ENCODE measurements at places on chromosomes 2 and 18.

GRCh38 chr18:10563886-10564285, 38.1 kb downstream of the NAPG start:
- no peak for DNase-seq

DNA sequence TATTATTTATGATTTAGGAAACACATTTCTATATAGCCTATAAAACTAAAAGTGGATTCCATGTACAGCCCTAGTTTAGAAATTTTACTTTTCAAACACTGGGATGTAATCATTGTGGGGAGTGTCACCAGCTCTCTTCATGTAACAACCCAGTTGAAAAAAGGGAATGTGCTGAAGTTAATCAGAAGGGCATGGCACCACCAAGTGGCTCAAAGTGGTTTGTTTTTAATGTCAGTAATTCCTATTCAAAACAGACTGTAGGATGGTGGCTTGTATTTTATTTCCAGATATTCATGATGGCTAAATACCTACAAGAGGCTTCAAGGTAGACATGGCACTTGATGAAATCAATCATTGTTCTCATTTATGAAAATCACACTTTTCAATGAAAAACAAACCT, 58.1 kb upstream of the TMEM182 start:
- DNase-seq, result no peak

- DNase-seq, result peak; percentile 13
These were observed 84.5 kb downstream of the POU3F3 start for GRCh38 chr2:104938231-104938941.

DNA sequence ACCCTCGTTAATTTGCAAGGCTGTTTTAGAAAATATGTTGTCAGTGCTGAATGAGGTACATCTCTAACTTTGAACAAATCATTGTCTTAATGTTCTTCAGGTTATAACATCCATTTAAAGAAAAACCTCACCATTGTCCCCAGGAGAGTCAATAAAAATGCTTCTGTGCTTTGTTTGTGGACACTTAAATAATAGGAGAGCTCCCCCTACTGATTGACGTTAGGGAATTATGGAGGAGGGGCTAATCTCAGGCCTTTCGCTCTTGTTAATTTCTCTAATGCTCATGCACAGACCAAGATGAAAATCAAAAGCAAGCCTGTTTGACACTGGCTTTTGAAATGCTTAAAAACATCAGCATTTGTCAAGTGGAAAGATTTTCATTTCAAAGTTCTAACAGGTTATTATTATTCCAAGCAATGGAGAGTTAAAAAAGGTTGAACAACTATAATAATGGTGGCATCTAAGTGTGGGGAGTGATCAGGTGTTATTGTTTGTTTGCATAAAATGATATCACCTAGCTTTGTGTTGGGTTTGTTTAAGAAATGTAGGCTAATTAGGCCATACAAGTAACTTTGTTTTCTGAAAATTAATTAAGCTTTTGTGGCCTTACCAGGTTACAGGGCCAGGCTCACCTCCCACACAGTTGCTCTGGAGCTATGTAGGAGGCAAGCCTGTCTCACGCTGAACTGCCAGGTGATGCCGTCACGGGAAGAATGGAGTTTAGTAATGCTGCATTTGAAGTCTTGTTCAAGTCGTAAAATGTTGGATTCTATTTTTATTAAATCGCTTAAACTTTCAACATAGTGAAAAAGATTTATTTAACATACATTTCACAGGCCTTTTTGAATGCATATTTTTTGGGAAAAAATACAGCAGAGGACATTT, 51.7 kb upstream of the SMIM21 start:
- DNase-seq, result no peak

DNA sequence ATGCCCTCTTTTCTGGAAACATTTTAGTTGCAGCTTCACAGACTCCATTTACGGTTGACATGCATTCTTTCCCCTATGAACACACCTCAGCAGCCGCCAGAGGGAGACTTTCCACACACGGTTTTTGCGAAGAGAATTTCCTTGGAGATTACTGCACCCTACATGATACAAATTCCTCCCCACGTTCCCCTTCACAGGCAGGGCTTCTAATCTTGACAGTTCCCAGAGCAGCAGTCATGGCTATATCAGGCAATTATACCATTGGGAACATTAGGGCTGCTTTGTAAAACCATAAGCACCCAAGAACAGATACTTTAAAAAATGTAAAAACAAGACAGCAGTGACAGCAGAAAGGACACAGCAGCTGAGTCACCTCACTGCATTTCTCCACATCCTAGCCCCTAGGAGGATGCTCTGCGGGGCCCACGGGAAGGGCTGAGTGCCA, 253.8 kb downstream of the TGIF1 start:
- peak; percentile 23 for DNase-seq

DNA sequence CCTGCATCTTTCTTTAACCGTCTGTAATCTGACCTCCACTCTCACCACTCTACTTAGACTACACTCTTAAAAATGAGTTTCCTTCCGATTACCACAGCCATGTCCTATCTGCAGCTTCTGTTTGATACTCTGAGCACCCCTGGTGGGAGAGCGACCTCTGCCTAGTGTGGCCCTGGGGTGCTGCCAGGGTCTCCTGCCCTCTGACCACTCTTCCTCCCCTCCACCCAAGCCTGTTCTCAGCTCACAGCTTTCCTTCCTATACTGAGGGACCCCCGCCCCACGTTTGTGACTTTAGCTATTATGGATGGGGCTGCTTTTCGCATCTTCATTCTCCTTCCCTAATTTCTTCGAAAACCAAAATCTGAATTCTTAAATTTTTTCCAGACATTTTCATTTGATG, 132.7 kb downstream of the KCTD1 start:
- no peak for DNase-seq

DNA sequence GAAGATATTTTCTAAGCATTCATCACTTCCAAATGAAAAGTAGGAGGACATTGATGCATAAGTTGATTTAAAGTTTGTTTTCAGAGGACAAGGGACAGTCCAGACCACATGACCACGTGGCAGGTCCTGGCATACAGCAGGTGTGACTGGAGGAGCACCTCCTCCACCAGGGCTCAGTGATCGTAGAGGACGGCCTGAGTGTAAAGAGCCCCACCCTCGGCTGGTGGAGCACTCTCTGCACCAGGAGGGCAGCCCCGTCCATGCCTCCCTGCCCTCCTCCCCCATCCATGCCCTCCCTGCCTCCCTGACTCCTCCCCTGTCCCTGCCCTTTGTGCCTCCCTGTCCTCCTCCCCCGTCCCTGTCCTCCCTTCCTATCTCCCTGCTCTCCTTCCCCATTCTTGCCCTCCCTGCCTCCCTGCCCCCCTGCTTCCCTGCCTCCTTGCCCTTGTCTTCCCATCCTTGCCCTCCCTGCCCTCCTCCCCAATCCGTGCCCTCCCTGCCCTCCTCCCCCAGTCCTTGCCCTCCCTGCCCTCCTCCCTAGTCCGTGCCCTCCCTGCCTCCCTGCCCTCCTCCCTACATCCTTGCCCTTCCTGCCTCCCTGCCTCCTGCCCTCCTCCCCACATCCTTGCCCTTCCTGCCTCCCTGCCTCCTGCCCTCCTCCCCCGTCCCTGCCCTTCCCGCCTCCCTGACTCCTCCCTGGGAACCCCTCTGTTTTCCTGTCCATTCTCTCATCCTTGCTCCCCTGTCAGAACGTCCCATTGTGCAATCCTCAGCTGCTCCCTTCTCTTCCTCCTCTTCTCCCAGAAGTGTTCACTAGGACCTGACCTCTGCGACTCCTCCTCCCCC, 47.9 kb downstream of the ANKMY1 start:
- no peak for DNase-seq

GRCh38 chr2:10466801-10467200, 18.7 kb upstream of the ODC1 start:
- no peak for DNase-seq

GRCh38 chr2:10402062-10402585, 46.0 kb downstream of the ODC1 start:
- no peak for DNase-seq

GRCh38 chr2:58098254-58099095, 51.9 kb downstream of the VRK2 start:
- DNase-seq, result no peak

- DNase-seq, result no peak
These were observed 263.8 kb downstream of the EIPR1 start for GRCh38 chr2:3113769-3114168.

GRCh38 chr2:70946832-70947442, 11.2 kb downstream of the ATP6V1B1 start:
- DNase-seq, result no peak

DNA sequence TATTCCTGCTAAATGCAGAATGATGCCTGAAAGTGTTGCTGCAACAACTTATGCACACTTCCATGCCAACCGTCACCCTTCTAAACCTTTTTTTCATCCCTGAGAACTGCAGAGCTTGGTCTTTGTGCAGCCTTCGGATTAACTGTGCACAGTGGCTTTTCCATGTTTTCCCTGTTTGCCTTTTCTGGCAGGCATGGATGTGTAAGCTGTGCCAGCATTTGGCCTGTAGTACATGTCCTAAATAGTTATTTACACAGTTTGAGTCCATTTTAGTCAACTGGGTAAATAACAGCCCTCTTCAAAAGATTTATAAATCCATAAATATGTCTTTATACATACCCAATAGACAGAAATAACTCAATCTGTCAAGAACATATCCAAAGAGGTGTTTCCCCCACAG, 31.5 kb downstream of the MEIS1 start:
- DNase-seq, result no peak

DNA sequence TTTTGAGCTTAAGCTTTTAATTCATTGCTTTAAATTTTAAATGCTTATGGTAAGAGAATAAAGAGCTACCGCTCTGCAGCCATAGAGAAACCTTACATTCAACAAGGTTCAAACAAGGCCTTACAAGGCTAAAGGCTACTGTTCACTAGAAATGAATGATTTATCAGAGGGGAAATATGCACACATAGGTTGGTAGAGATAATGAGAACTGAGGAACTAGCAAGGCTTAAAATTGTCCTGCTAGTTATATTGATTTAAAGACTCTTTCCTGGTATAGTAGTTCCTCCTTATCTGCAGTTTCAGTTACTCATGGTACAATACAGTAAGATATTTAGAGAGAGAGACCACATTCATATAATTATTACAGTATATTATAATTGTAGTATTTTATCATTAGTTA, 193.4 kb downstream of the WDR7 start:
- DNase-seq, result no peak

DNA sequence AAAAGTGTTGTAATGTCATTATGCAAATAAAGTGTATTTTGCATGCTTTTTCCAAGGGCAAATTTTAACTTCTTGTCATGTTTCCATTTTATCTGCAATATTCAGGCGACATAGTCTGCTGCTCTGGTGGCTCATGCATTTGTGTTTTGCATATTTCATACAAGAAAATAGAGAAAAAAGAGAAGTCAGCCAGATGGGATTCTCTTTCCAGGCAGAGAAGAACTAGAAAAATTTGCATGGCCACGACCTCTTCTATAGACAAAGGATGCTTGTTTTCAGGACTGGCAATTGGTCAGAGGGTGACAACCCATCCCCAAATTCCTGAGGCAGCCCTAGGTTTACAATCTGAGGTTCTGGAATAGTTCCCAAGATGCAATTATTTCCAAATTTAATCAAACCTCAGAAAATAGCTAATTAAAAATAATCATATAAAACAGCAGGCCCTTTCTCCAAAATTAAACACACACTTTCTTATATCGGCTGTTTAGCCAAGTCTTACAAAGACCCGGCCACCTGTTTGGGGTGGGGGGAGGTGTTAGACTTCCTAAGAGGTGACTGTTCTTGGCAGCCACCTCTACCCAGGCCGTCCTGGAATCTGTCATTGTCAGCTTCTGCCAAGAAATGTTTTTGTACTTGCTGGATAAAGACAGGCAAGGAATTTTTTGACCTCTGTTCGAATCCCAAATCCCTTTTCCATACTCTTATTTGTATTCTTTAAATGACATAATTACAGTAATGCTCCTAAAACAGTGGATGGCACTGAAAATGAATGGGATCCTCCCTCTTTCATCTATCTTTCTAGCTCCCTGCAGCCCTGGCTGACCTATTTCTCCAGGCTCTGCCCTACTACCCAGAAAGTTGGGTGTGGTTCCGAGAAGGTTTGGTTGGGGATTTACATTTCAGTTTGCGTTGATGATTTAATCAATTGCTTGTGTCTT, 20.8 kb upstream of the SOS1 start:
- no peak for DNase-seq

- DNase-seq, result no peak
These were observed 1.7 kb downstream of the SP140 start for GRCh38 chr2:230227216-230227615.

- no peak for DNase-seq
These were observed 39.1 kb downstream of the COPS8 start for GRCh38 chr2:237124820-237125219.

GRCh38 chr2:113291191-113291590, 12.5 kb upstream of the PAX8 start:
- DNase-seq, result no peak

DNA sequence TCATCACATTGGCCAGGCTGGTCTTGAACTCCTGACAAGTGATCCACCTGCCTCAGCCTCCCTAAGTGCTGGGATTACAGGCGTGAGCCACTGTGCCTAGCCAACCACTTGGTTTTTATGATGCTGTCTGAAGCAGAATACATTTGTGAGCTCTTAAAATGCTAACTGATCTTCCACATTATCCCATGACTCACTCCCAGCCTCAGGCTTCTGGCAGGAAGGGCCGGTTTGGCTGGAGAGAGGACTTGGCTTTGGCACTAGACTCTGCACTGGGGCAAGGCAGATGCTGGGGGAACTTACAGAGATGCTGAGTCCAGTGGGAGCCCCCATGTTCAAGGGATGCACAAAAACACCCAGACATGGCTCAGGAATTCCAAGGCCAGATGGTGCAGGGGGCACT, 40.5 kb upstream of the SH3BP4 start:
- no peak for DNase-seq

DNA sequence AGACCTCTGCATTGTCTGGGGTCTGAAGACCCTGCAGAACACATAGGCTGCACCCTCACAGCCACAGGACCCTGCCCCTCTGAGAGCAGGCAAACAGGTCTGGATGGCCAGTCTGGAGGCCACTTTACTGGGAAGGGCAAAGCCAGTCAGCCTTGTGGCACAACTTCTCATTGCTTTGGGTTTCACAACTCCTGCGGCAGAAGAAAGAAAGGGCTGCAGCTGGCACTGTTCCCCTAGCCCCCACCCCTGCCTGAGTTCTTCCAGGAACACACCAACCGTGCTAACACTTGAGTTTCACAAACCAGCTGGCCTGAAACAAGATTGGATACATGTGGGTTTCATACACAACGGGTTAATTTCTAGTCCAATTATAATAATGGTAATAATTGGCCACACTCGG, 276.5 kb upstream of the MGAT5 start:
- DNase-seq, result no peak

DNA sequence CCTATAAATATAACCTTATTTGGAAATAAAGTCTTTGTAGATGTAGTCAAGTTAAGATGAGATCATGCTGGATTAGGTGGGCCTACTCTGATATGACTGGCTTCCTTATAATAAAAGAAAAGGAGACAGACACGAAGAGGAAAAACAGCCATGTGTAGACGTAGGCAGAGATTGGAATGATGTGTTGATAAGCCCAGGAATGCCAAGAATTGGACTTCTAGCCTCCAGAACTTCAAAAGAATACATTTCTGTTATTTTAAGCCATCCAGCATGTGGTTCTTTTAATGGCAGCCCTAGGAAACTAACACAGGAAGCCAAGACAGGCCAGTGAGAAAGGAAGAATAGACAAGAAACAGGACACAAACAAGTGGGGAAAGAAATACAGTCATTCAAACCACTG, 68.6 kb downstream of the NYAP2 start:
- no peak for DNase-seq

- no peak for DNase-seq
These were observed 19.2 kb upstream of the PKDCC start for GRCh38 chr2:42028571-42029148.

Data from GM12892 (cell line).